Fibroblast of lung (primary cell): ENCODE measurements at places on chromosomes 12 and 14. TPM values are rescaled to one million over a fixed set of nuclear protein-coding genes. Genes with fewer than 3 reads are reported as not detected.

Gene LRFN5
- 2.8 and 3.6 TPM in 2 replicates for total RNA-seq

Gene PRH2
- total RNA-seq: not detected in 2 replicates

Gene MYF6
- under 0.01 TPM in 1 of 2 replicates, not detected in the other for total RNA-seq

Gene ASIC1
- total RNA-seq: 1.7 and 1.8 TPM in 2 replicates

Gene ABCC9
- total RNA-seq: 8.7 and 9.9 TPM in 2 replicates

Gene OASL
- 0.51 and 1.2 TPM in 2 replicates for total RNA-seq

Gene PTCSC3
- total RNA-seq: not detected in 2 replicates

Gene AKAP5
- 0.17 and 0.26 TPM in 2 replicates for total RNA-seq

Gene SLC41A2
- total RNA-seq: 20.8 and 22.8 TPM in 2 replicates
